HCT116 (cell line): ENCODE measurements at places on chromosomes 2 and 18.

DNA sequence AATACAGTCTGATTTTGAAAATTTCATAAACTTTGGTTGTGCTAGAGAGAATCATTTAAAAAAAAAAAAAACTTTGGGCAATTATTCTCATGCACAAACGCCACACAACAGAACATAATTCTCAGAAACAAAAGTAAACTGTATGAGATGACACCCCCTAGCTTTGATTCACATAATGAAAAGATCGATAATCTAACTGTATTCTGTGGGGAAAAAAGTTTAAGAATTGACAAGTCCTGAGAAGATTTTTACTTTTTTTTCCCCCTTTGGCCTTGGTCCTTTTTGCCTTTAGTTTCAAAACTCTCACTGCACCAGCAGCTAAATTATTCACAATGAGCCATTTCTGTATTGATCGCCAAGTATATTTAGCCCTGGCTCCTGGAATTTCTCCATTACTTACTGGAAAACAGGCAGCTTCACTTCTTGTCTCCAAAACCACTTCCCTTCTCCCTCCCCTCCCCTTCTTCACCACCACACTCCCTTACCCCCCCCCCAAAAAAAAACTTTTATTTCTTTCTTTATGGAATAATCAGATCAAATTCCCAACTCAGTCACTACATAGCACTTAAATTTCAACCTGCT is 2.0 kb downstream of the IKZF2 start:
- DNase-seq = no peak

DNA sequence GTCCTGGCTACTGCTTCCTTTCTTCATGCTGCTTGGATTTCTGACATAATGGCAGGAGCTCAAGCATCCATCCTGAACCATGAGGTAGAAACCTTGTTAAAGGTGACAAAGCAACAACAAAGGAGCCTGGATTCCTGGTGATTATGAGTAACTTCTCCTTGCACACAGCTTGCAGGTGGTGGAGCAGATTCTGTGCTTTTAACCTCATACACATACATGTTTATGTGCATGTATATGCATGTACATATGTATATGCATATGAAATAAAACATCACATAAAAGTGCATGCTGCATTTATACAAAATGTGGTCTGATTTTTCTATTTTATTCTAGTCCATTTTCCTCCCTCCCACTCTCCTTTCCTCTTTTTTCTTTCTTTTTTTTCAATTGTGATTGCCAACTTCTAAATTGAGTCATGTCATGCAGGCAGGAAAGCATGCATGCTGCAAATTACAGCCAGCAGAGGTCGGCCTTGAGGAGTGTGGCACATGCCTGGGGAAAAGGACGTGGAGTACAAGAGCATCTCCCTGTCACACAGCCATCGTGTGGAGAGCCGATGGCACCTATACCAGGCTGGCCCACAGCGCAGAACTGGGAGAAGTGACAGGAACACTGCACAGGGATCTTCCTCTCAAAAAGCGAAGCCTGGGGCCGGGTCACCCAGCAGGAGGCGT is 17.9 kb downstream of the LCT start:
- peak; percentile 21 for DNase-seq

- no peak for DNase-seq
These were observed 1.6 kb downstream of the CHCHD5 start for GRCh38 chr2:112585873-112586464.

- no peak for DNase-seq
These were observed 62.0 kb downstream of the HNRNPLL start for GRCh38 chr2:38540580-38541286.

DNA sequence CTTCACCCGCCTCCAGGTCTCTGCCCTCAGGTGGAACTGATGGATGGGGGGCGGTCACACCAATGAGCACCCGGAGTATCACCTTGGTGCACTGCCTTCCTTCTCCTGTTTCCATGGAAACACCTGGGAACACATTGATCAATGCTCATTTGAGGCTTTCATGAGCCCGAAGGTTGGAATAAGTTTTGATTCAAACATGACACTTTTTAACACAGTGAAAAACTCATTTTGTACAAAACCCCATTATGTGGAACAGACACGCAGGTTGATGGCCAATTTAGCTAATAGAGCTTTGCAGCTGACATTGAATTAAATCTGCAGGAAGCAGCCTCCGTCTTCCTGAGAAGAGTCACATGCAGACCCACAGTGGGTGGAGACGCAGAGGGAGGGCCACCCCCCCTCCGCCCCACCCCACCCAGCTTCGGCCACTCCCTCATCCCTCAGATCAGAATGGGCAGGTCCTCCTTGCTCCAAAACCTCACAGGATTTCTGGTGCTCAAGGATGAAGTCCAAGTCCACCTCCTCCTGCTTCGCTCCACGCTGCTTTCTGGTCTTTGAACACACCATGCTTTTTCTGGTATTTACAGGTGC is 96.0 kb upstream of the MYCN start:
- no peak for DNase-seq

- DNase-seq = no peak
These were observed 177.5 kb downstream of the CD8B2 start for GRCh38 chr2:106664669-106665068.

- no peak for DNase-seq
These were observed 3.6 kb upstream of the LRATD1 start for GRCh38 chr2:14628901-14629300.

- DNase-seq = peak; percentile 13
These were observed 53.9 kb upstream of the CYTIP start for GRCh38 chr2:157497638-157498314.

- DNase-seq = no peak
These were observed 468.0 kb upstream of the SPHKAP start for GRCh38 chr2:228649447-228649846.

DNA sequence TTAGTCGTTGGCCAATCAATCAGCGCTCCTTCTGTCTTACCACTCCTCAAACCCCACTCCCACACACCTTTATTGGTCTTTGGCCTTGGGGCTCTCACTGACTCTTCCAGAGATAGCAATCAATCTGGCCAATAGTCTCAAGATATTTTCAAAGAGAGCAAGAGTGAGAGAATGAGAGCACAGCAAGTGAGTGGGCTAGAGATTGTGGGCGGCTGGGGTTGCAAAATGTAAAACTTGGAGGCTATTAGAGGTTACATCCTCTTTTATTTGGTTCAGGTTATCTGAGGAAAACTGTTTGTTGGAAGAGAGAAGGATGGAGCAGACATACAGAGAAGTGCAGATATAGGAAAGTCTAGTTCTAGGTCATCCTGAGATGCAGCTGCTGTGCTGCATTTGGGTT is 32.8 kb downstream of the TACR1 start:
- no peak for DNase-seq

DNA sequence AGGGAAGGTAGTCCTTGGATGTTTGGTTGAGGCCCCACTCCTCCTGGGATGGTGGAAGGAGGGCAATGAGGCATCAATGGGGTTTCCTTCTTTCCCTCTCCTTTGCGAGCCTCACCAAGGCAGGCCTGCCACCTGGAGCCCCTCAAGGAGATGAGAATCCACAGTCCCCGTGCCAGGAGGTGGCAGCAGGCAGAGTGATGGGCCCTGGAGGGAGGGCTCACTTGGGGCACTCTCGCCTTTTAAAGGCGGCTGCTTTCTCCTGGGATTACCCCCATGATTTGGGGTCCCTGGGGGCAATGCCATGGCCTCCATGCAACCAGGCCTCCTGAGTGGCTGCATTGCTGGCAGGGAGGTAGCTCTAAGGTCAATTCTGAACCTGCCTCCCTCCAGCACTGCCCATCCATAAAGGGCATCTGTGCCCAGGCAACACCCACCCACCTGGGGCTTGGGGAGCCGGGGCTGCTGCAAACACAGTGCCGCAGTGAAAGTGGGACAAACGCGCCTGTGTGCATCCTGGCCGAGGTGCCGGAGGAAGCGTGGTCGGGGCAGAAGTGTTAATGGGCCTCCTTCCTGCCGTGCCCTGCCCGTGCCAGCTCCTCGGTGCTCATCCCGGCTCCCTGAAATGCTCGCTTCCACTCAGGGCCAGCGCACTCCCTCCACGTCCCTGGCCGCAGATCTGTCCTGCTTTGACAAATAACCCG is 55.9 kb downstream of the ZFP36L2 start:
- no peak for DNase-seq

- DNase-seq = no peak
These were observed 979 bp upstream of the FAHD2B start for GRCh38 chr2:97095661-97096060.

GRCh38 chr2:182165202-182165601 is 179.5 kb downstream of the PPP1R1C start:
- DNase-seq = no peak

- no peak for DNase-seq
These were observed 81.2 kb upstream of the SNTG2 start for GRCh38 chr2:869357-869871.

DNA sequence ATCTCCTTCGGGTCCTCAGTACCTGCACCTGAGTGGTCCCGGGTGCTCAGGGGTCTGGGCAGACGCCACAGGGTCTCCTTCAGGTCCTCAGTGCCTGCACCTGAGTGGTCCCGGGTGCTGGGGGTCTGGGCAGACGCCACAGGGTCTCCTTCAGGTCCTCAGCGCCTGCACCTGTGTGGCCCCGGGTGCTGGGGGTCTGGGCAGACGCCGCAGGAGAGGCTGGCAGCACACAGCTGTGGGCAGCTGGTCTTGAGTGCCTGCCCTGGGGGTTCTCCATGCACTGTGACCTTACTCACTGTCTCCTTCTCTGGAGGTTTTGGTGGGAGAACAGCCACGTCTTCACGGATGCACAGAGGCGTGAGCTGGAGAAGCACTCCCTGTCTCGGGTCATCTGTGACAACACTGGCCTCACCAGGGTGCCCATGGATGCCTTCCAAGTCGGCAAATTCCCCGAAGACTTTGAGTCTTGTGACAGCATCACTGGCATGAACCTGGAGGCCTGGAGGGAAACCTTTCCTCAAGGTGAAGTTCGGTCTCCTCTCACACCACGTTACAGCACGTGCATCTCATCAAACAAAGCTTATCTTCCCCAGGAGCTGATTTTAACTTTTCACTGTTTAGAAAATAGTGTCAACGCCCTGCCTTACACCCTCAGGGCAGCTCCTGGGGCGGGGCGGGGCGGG is 82.6 kb downstream of the TPO start:
- DNase-seq = no peak

DNA sequence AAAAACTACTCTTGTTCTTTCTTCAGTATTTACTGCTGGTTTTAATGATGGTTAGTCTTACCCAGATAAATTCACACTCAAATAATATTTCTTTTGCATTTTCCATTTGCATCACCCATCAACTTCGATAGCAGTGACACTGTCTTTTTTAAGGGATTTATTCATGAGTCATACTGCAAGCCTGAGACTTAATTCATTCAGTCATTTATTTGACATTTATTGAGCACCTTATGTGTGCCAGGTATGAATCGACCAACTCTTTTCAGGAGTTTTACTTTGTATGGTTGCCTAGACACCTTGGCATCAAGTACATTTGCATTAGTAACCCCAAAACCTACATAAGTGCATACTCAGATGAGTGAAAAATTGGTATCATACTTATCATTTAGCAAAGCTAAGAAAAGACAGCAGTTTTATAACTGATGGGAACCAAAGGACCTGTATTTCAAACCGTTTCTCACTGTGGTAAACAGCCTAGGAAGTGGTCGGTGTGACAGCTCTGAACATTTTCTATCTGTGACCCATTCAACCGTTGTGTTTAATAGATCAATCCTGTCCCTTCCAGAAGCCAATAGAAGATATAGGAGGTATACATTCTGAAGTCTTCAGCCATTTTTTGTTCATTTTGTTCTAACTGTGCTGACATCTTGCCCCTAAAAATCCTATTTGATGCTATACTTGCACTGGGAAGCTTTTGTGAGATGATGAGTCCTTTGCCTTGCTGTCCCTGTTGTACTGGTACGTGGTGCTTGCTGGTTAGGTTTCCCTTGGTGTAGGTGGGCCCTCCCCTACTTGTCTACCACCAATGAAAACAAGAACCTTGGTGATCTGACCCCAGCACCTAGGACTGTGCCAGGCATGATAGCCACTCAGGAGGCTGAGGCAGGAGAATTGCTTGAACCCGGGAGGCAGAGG is 484.7 kb upstream of the RAB12 start:
- DNase-seq = no peak

DNA sequence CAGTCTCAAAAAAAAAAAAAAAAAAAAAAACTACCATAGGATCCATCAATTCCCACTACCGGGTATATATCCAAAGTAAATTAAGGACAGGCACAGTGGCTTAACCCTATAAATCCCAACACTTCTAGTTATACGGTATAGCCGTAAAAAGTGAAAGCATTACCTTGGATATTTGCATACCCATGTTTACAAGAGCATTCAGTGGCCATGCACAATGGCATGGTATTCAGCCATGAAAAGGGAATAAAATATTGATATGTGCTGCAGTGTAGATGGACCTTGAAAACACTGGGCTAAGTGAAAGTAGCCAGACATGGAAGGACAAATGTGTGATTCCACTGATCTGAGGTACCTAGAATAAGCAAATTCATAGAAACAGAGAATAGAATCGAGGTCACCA is 111.8 kb upstream of the CAB39 start:
- DNase-seq = no peak

- no peak for DNase-seq
These were observed 35.4 kb upstream of the DNAH7 start for GRCh38 chr2:196104066-196104465.
